ENCODE measurements at places on chromosomes 11 and 22.

GRCh38 chr11:17721242-17721999 lies 2.0 kb downstream of the MYOD1 start:
- no peak for DNase-seq

- no peak for DNase-seq
Observed at GRCh38 chr11:104876861-104877431, 21.3 kb downstream of the CASP12 start.

GRCh38 chr11:36777311-36777710 lies 179.3 kb upstream of the RAG2 start:
- DNase-seq: no peak

GRCh38 chr11:35107861-35108260 lies 31.1 kb upstream of the CD44 start:
- DNase-seq: no peak

- DNase-seq: no peak
Observed at GRCh38 chr11:120713296-120713695, 201.7 kb downstream of the GRIK4 start.

DNA sequence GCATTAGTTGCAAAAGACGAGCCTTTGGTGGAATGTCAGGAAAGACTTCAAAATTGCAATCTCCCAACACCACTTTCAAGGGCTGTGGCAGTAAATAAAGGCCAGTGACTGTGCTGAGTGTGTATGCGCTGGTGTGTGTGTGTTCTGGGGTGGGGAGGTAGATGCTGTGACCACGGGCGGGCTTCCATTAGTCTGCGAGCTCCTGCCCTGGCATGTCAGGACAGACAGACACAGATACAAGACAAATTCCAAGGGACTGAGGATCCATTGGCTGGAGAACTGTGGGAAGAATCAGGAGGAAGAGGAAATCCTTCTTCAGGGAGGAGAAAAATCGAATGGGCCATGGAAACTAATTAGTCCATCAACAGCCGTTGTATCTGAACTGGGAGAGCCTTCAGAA lies 83.6 kb downstream of the FEZ1 start:
- DNase-seq: no peak

- DNase-seq: no peak
Observed at GRCh38 chr11:76408171-76408965, 27.2 kb downstream of the GVQW3 start.

DNA sequence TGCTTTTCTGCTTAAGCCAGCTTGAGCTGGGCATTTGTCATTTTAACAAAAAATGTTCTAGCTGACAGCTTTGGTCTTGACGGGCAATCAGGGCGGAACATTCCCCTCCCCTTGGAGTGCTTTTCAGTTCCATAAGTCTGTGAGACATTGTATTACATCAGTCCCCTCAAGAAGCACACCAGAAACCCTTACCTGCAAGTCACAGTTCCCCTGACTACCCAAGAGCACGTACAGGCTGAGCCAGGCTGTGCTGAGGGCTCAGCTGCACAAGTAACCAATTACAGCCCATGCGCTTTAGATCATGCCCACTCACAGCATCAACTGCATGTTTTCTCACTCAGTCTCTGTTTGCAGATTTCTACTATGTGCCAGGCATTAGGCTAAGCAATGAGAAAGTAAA lies 19.1 kb downstream of the HIRA start:
- no peak for DNase-seq

- DNase-seq: no peak
Observed at GRCh38 chr11:46534711-46535110, 59.1 kb downstream of the AMBRA1 start.

DNA sequence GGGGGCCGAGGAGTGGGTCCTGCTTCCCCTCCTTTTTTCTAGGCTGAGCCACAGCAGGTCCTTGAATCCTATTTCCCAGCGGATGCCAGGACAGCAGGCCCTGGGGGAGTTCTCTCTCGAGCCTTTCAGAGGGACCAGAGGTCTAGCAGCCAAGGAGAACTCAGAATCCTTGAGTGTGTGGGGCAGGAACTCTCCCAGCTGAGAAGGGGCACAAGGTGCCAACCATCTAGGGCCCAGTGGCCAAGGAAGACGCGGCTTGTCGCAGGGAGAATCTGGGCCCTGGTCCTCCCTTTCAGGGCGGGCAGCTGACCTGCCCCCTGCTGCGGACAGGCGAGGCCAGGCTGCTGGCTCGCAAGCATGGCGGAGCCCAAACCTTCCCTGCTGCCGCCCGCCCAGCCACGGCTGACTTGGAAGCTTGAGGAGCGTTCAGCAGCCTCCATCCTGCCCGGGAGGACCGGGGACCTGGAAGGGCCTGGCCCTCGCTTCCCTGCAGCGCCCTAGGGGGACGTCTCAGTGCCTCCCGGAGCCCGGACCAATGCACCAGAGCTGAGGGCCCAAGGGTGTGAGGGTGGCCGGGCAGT lies 972 bp upstream of the TSSC4 start:
- DNase-seq: no peak

GRCh38 chr11:1852877-1853276 lies at the start of gene LSP1:
TSS of gene LSP1 (plus strand) at chr11:1853084. CDS start at chr11:1853145, 61 bp downstream.
- DNase-seq: peak; percentile 90

DNA sequence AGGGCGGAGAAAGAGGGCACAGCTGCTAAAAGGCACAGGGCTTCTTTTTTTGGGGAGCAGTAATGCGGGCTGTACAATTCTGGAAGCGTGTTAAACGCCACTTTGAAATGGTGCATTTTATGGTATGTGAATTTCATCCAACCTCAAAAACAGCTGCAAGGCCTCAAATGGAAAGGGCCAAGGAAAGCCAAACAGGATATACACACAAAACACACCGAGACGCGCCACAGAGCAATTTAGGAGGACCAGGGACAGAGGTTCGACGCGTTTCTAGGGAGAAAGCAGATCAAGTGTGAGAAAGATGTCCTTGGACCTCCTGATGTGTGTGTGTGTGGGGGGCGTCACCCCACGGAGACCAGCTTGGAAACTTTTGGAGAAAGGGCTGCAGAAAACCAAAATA lies 31.1 kb downstream of the TSPAN4 start:
- no peak for DNase-seq

- DNase-seq: no peak
Observed at GRCh38 chr11:17887779-17888178, 125.1 kb downstream of the SERGEF start.

DNA sequence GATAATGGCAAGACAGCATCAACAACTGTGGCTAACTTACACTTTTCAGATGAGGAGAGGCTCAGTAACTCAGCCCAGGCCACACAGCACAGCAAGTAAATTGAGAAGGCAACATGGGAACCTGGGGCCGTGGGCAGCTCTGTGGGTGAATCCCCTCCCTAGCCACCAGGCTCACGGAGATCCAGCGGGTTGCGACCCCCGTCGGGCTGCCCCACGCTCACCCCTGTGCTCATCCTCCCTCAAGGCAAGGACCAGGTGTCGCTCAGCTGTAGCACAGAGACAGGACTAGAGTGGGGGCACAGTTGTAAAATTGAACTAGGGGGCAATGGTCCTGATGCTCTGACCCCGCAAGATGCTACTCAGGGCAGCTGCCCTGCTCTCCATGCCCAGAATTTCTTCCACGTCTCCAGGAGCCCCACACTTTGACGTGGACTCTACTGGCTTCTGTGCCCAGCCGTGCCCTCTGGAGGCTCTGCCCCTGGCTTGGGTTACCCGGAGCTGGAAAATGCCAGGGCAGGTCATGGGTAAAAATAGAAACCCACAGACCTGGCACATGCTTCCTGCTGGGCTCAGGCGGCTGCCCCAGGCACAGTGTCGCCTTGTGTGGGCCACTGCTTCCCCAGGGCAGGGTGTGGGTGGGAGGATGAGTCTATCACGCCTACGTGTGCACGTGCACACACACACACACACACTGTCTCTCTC lies 9.0 kb downstream of the TUBA8 start:
- no peak for DNase-seq

GRCh38 chr11:98040061-98040808 lies 980.5 kb upstream of the CNTN5 start:
- DNase-seq: no peak
